ENCODE measurements at places on chromosomes 6 and 20.

- no peak for DNase-seq
These were observed 7.2 kb upstream of the PCIF1 start for GRCh38 chr20:45927071-45927878.

GRCh38 chr20:5918856-5919625 is 31.3 kb downstream of the TRMT6 start:
- no peak for DNase-seq

GRCh38 chr6:90695316-90695715 is 108.4 kb upstream of the MAP3K7 start:
- no peak for DNase-seq

DNA sequence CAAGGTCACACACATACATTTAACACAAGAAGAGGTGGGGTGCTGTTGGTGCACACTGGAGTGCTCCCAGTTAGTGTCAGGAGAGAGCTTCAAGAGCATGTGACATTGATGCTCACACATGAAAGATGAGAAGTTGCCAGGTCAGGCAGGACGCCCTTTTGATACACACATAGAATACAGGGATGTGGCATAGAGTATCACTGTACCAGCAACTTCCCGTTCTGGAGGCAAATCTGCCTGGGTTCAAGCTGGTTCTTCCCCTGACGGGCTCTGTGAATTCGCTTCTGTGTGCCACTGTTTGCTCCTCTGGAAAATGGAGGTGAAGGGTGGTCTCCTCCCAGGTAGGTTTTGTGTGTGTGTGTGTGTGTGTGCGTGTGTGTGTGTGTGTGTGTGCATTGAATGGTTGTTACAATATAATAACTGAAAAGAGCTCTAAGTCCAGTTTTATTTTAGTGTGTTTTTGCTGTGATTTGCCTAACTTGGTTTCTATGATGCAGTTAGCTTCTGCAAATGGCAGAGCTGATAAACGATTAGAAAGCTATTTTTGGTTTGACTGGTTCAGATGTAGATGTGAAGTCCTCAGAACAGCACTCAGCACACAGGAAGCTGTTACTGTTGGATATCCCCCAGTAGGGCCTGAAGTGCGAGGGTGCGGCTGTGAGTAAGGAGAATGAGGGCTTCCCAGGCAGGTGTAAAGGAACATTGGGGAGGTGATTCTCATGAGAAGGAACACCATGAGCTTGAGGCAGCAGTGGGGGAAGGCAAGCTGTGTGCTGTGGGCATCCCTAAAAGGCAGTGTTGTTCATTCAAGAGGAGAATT is 53.4 kb downstream of the HIVEP1 start:
- no peak for DNase-seq

- DNase-seq = no peak
These were observed 32.8 kb downstream of the RAMACL start for GRCh38 chr6:166553563-166554271.

GRCh38 chr6:4568138-4568537 is 208.1 kb upstream of the CDYL start:
- DNase-seq = no peak

- no peak for DNase-seq
These were observed 67.2 kb downstream of the OPRM1 start for GRCh38 chr6:154106251-154106650.

GRCh38 chr6:168524571-168525001 is 83.6 kb downstream of the SMOC2 start:
- DNase-seq = no peak

GRCh38 chr6:25279748-25280343 is 672 bp downstream of the CARMIL1 start:
- DNase-seq = no peak

DNA sequence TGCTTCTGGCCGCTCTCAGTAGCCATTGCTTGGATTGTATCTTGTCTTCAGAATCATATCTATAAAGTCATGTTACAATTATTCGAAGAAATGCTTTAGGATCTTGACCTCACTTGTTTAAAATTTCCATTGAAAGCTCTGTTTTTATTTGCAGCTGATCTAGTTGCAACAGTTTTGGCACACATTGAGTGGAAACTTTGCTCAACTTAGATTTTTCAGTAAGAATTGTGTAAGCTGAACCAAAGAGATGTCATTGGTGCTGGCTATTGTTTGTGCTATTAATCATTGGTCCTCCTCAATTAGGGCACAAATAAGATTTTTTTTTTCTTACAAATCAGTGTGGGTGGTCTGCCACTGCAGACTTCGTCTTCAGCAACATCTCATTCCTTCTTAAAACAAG is 649.2 kb downstream of the MMUT start:
- no peak for DNase-seq

DNA sequence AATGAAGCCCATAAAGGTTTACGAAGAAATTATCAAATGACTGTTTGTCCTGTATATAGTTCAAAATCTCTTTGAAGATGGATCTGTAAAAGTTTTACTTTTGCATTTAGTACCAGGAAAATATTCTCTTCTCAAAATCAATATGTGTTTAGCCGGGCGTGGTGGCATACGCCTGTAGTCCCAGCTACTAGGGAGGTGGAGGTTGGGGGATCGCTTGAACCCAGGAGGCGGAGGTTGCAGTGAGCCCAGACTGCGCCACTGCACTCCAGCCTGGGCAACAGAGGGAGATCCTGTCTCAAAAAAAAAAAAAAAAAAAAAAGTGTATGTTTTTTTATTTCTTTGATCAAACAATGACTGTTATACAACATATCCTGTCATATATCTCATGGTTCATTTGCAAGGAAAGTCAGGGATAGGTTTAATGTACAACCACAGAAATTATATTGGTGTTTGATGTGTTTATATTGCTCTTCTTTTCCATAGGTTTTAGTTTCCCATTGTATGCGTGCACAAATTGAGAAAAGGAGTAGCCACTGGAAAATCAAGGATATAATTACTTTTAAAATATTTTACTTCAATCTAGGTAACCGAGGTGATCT is 40.1 kb downstream of the SOX4 start:
- no peak for DNase-seq

DNA sequence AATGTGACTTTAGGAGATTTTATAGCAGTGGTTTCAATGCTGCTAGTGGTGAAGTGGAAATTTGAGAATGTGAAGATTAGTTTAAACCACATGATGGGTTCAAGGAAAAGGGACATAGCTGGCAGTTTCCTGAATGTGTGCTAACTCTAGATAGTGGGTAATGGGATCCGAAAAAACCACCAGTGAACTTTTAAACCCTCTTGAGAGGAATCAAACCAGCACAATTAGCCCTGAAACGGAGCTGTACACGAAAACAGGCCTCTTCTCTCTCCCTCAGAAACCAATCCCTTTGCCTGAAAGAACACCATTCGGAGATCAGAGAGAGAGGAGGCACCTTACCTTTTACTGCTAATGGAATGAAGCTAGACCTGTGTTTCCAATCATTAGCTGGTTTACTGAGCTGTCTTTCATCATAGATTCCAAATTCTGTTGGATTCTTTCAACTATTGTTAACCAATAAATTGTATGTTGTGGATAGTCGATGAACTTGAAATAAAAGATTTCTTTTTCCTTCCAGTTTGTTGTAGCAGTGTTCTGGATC is 103.9 kb downstream of the AIG1 start:
- DNase-seq = no peak

- DNase-seq = no peak
These were observed 52.0 kb downstream of the MAP3K5 start for GRCh38 chr6:136740050-136740974.

DNA sequence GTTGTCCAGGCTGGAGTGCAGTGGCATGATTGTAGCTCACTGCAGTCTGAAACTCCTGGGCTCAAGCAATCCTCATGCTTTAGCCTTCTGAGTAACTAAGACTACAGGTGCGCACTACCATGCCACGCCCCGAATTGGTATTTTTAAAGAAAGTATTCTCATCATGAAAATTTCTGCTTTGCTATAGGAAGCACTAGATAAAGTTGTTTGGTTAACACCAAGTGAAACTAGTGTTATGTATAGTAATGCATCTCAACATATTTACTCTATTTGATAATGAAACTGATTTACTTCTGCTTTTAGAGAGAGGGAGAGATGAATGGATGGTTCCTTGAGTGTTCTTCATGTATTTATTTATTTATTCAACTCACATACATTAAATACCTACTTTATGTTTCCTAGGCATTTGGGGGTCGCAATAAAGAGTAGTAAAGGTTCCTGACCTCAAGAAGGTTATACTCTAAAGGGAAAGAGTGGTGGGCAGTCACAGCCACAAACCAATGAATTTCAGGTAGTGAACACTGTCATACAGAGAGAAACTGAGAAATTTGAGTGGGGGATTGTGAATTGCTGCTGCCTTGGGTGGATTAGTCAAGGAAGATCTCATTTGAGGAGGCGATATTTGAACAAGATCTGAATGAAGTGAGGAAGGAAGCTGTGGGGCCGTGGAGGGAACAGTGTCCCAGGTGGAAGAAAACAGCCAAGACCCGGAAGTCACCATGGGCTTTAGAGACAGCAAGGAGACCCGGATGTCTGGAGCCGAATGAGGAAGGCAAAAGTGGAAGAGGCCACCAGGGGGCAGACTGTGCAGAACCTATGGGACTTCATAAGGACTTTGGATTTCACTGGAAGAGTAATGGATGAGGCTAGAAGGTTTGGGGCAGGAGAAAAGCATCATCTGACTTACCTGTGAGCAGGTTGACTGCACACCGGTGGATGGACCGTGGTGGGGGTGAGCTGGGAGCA is 185.6 kb downstream of the TSHZ2 start:
- peak; percentile 5 for DNase-seq

GRCh38 chr6:125114248-125114858 is 39.2 kb upstream of the TPD52L1 start:
- no peak for DNase-seq

GRCh38 chr20:35592339-35592974 is 23.2 kb upstream of the SPAG4 start:
- DNase-seq = no peak

DNA sequence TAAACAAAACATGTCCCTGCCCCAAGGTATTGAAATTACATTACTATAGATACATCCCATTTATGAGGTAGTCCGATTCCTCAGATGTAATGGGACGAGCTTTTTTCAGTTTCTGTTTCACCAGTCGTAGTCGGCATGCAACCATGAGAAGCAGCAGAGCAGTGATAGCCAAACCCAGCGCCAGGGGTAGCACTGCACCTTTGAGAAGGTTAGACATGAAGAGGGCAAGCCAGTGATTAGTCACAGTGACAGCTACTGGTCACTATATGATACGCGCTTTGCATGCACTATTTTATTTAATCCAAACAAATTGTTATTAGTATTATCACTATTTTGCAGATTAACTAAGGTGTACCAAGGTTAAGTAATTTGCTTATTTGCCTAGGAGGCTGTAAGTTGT is 43.7 kb downstream of the LRP11 start:
- DNase-seq = no peak

- no peak for DNase-seq
These were observed 1.9 kb downstream of the BAG2 start for GRCh38 chr6:57173886-57174510.

DNA sequence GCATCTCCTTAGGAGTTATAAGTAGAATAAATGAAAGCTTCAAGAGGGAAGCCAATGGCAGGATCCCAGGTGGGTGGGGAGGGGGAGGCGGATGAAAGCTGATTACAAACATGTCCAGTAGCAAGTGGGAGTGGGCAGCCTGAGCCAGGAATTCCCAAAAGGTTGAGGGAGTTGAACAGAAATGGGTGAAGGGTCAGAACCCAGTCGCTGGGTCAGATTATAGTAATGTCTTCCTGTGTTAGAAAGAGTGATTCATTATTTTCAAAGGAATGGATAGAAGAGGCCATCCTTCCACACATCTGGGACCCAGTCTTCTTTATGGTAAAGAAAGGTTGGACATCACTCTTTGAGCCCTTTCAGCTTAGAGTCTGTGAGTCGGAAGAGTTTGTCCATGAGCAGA is 41.0 kb upstream of the FAM50B start:
- no peak for DNase-seq

GRCh38 chr6:108710551-108710950 is 137.7 kb upstream of the ARMC2 start:
- no peak for DNase-seq

DNA sequence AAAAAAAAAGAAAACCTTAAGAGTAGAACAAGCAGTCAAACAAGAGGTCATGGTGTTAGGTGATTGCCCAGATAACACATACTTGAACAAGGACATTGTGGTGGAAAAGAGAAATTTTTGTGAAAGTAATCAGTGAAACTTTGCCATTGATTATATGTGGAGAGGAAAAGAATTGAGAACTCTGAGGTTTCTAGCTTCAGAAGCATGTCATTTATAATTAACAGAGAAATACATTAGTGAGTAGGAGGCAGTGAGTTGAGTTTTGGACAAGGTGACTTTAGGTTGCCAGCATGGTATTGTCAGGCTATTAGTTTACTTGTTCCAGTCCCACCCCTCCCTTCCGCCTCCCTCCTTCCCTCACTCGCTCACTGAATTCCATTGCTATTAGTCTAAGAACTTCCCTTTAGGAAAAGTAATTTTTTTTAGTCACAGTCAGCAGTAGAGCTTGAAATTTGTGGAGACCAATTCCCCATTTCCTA is 17.2 kb downstream of the TAB2 start:
- no peak for DNase-seq

DNA sequence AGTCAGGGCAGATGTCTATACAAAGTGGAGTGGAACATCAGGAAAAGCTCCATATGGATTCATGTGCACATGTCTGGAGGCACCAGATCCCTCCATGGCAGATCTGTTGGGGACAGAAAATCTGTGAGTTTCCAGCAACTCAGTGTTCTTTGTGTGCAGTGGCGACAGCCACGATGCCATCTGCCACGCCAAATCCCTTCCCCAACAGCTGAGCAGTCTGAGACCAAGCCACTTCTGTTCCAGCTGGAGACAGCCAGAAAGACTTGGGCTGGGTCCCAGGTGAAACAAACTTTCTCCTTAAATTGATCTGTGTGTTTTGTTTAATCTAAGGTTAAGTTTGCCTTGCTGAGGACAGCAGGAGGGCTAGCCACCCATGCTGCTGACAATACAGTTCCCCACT is 22.9 kb downstream of the FKBP1A start:
- no peak for DNase-seq

DNA sequence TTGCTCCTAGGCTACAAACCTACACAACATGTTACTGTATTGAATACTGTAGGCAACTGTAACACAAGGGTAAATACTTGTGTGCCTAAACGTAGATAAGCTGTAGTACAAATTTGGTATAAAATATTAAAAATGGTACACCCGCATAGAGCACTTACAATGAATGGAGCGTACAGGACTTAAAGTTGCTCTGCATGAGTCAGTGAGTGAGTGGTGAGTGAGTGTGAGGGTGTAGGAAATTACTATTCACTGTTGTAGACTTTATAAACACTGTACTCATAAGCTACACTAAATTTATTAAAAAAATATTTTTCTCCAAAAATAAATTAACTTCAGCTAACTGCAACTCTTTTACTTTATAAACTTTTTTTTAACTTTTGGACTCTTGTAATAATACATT is 391.6 kb downstream of the ADGRB3 start:
- DNase-seq = no peak

GRCh38 chr6:130969791-130970491 is 93.1 kb downstream of the EPB41L2 start:
- DNase-seq = no peak

DNA sequence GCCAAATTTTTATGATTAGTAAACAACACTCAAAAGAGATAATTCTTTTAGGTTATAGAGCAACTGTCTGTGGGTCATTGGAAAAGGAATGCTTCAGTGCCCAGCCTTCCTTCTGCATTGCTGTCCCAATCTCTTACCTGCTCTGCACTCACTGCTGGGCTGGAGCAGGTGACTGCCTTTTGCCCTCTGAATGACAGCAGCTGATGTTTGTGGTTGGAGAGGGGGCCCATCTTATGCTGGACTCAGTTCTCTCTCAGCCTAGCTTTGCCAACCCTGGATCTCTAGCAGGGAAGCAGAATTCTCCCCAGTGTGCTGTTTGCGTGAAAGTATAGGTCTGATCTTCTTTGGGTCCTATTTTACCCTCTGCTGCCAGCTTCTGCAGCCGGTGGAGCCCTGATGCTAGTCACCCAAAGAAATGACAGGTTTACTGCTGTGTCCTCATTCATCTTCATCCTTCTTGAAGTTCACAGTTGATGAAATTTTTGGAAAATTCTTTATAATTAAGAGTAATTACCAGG is 193.5 kb downstream of the ARID1B start:
- DNase-seq = no peak
